Iris pigment epithelial cell (primary cell): ENCODE measurements at places on chromosomes 3 and 15.

GRCh38 chr3:186189492-186189891, 80.6 kb upstream of the ETV5 start:
- DNase-seq, result peak; percentile 19

- DNase-seq, result peak; percentile 44
Observed at GRCh38 chr3:21654662-21655061, 96.3 kb downstream of the ZNF385D start.

DNA sequence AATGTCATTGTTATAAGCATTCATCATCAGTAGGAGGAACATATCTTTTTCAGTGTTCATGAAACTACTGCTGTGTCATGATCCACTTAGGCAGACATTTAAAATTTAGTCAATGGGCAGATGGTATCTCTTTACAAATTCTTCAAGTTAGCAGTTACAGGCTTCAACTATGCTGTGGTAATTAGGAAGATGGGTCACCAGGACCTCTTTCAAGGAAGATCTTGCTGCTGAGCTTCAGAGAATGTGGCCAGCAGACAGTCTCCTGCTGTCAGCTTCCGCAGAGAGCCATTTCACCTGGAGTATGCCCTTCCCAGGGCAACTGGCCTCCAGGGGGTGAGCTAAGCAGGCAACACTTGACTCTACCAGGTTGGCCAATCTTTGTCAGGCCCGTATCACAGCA, 19.4 kb downstream of the IFT57 start:
- no peak for DNase-seq

DNA sequence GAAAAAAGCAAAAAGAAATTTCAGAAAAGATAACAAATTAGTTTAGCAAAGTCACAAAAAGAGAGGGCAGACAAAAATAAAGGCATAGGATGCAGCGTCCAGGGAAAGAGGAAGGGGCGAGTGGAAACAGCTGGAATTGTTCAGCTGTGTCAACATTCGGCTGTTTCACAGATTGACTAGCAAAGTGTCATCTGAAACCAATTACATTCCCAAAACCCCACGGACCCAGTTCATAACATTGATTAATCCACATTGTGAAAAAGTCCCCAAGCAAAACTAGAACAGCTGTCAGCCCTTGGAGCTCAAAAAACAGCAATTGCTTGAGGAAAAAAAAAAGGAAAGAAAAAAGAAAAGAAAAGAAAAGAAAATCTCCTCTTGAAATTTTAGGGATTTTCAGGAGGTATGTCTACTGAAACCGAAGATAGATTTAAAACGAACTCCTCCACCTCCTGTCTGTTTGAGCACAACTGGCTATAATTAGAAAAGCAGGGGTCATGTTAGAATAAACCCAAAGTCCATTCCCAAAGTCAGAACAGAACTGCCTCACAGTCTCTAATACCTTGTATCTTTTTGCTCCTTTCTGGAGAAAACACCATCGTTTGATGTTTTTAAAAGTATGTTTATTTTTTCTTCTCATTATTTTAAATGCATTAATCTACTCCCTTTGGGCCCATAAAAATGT, 159.6 kb downstream of the RORA start:
- DNase-seq, result no peak

- peak; percentile 74 for DNase-seq
Observed at GRCh38 chr3:184523825-184524615, 37.6 kb upstream of the EPHB3 start.

- DNase-seq, result peak; percentile 74
Observed at GRCh38 chr15:57060799-57061198, 142.4 kb downstream of the TCF12 start.

GRCh38 chr3:53258600-53259426, 3.0 kb upstream of the TKT start:
- no peak for DNase-seq
